ENCODE measurements at places on chromosomes 7 and 10.

DNA sequence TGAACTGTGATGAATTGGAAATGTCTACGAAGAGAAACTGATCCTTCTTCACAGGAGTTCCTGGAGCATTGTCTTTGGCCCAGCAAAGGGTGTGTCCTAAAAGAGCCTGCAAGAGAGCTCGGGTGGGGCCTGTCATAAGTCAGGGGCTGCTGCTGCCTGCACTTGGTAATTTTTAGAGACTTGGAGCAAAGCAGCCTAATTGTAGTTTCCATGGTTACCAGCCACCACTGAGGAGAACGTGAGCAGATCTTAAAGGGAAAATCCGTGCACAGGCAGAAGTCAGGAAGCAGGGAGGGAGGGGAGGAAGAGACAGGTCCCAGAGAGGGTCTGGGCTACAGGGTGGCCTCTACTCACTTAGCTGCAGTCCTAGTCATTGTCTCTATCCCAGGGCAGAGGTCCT is 463.6 kb downstream of the PLXNA4 start:
- DNase-seq: no peak

- DNase-seq: no peak
Observed at GRCh38 chr10:57891201-57892006, 376.3 kb downstream of the IPMK start.

DNA sequence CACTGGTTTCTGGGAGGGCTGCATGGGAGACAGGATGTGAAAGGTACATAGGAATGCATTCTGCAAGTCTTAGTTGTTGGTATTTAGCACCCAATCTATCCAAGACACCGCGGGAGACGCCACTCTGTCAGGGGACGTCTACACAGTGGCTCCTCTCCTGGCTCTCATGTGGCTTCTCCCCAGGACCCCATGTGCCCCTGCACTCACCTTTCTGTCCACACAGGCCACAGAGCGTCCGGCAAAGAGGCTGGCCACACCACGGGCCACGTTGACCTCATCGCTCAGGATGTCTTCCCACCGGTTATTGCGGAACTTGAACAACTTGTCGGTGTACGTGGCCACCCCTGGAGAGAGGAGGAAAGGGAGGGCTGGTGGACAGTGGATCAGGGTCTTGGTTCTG is 73.4 kb downstream of the GOLGA7B start:
- DNase-seq: no peak

DNA sequence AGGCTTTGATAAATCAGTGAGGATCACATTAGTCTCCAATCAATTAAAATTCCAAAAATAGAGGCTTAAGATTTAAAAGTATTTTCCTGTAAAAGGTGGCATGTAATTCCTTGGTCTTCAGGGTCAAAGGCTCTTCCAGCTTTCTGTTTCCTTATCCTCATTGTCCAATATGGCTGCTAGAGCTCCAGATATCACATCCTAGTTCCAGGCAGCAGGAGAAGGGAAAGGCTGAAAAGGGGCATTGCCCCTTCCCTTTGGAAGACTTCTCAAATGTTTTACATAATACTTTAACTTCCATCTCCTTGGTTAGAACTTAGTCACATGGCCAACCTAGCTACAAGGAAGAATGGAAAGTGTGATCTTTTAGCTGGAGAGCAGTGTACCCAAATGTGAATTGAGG is 39.2 kb upstream of the JAZF1 start:
- no peak for DNase-seq

DNA sequence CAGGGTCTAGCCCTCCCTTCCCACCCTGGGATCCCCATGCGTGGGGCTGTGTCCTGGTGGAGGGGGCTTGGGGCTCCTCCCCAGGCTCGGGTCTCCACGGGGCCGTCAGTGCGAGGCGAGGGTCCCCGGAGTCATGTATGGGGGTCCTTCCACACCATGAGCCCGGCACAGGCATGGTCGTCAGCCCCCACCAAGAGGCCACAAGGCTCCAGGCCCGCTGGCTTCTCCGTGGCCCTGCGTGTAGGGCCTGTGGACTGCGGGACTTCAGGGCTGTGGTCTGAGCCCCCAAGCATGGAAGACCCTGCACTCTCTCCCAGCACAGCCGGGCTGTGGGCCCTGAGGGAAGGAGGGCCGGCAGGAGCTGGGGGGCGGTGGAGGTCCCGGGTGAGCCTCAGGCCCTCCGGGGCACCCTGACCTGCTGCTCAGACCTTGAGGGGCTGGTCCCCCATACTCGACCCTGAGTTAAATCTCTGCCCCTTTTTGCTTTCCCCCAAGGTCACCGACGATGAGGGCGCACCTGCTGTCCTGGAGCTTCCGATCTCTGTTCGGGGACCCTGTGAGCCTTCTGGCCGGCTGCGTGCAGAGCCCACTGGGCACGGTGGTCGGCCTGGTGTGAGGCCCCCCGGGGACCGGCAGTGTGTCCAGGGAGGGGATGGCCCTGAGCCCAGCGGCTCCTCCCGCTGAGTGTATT is 19.7 kb downstream of the PWWP2B start:
- no peak for DNase-seq

- no peak for DNase-seq
Observed at GRCh38 chr10:78869508-78870454, 199.0 kb upstream of the ZMIZ1 start.

- DNase-seq: no peak
Observed at GRCh38 chr7:28806841-28807240, 151.3 kb downstream of the TRIL start.

GRCh38 chr10:43170491-43170890 is 32.2 kb downstream of the CSGALNACT2 start:
- DNase-seq: no peak

GRCh38 chr7:114539575-114539974 is 125.0 kb downstream of the FOXP2 start:
- DNase-seq: peak; percentile 19

GRCh38 chr10:88553116-88553752 is 29.9 kb downstream of the RNLS start:
- DNase-seq: peak; percentile 84

- DNase-seq: no peak
Observed at GRCh38 chr10:121179006-121179405, 327.8 kb downstream of the WDR11 start.

GRCh38 chr7:150801242-150801945 is 825 bp downstream of the TMEM176A start:
- no peak for DNase-seq

DNA sequence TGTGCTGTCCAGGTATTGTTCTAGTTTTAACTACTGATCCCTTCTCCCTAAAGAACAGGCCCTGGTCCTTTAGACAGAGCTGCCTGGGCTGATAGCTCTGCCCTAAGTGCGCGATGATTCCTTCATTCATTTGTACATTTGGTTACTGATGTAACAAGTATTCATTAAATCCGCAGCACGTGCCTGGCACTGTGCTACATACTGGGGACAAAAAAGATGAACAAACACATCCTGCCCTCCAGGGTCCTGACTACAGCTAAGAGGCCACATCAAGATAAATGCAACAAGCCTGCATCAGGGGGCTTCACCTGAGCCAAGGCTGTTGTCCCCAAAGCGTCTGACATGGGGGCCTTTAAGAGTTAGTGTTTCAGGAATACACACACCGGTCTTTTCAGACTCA is 99.0 kb upstream of the PODXL start:
- DNase-seq: no peak

DNA sequence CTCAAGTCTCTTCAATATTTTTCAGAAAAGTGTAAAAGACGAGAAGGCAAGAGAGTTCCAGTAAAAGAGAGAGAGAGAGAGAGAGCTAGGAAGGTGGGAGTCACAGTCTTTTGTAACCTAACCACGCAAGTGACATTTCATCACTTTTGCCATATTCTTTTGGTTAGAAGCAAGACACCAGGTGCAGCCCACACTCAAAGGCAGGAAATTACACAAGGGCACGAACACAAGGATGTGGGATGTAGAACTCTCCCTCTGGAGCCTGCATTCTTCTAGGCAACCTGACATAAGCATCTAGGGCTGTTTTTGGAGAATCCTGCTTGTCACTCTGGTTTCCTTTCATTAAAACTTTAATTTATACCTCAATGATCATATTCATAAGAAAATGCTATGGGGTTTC is 1213.1 kb downstream of the DNAJB9 start:
- peak; percentile 47 for DNase-seq

DNA sequence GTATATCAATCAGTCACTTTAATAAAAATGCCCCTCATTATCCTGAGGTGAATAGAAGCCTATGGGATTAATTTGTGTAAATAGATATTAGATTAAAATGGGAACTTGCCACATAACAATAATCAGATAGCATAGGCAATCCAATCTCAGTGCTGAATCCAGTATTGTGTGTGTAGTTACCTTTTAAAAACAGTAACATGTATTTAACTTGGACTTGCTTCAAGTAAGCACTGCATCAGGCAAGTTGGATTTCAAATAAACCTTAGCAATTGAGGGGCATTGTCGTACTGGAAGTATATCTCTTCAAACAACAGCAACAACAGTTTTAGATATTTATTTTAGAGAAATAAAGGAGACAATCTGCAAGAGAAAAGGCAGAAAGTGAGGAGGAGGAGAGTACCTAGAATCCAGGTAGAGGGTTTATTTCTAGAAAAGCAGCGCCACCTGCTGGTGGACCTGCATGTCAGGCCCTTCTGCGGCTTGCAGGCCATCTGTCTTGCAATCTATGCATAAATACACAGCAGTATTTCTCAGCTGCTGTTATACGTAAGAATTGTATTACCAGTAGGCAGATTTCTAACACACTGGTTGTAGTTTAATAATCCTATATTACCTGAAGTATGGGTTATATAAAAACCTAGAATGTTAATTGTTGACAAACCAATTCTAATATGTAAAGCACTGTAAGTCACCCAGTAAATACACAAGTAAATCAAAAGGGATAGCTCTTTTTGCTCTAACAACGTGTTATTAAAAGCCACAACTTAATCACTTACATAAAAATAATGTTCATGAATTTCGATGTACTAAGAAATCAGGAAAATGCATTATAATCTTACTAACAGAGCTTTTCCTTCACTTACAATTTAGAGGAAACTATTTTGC is 652.8 kb downstream of the KCNMA1 start:
- DNase-seq: peak; percentile 75

DNA sequence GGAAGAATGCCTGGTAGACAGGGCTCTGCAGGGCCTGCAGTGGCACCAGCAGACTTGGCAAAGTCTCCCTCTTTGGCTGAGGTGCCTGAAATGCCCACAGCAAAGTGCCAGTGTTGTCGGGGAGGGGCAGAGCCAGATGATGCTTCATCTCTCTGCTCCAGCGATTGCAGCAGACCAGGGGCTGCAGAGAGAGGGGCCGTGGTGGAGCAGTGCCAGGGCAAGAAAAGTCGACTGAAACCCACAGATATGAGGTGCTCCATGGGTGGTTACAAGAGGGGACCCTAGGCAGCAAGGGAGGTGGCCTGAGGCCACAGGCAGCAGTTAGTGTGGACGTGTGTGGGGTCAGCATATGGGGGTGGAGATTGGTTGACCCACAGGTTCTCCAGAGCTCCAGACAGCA is 123.5 kb upstream of the SHH start:
- no peak for DNase-seq

GRCh38 chr10:113199459-113199858 is 249.4 kb downstream of the TCF7L2 start:
- DNase-seq: no peak

GRCh38 chr10:131656009-131656408 is 244.8 kb upstream of the PPP2R2D start:
- no peak for DNase-seq

DNA sequence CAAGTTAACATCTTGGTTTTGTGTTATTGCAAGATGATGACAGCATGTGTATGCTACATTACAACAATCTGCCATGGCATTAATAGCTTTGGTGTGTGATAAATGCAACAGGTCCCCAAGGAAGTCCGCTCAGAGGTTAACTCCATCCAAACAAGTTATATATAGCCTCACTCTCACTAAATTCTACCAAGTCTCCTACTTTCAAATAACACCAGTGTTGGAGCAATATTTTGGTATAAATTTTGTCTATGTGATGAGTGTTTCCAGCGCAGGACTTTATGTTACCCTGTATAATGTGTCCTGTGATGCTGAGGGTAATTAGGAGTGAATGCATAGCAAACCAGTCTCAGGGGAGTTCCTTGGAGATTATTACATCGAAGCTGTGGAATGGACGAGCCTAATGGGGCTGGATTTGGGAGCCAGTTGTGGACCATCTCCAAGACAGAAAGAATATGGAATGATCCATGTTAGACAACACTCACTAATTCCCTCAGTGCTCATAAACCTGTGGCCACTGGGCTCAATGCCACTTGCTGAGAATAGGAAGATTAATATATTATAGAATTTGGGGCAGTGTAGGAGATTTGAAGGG is 127.6 kb upstream of the CXCL12 start:
- DNase-seq: no peak

- no peak for DNase-seq
Observed at GRCh38 chr7:8197994-8198698, 63.8 kb downstream of the ICA1 start.

GRCh38 chr7:98474558-98474957 is 73.7 kb upstream of the BAIAP2L1 start:
- DNase-seq: peak; percentile 21

GRCh38 chr7:97133159-97133558 is 15.7 kb downstream of the SDHAF3 start:
- no peak for DNase-seq

- DNase-seq: peak; percentile 24
Observed at GRCh38 chr7:120941064-120941463, 9.5 kb upstream of the ING3 start.

GRCh38 chr7:29957521-29958310 is 31.9 kb downstream of the SCRN1 start:
- DNase-seq: no peak

- peak; percentile 72 for DNase-seq
Observed at GRCh38 chr10:86899670-86900276, 57.6 kb downstream of the MMRN2 start.

- DNase-seq: peak; percentile 51
Observed at GRCh38 chr7:94266238-94266644, 128.5 kb upstream of the COL1A2 start.

DNA sequence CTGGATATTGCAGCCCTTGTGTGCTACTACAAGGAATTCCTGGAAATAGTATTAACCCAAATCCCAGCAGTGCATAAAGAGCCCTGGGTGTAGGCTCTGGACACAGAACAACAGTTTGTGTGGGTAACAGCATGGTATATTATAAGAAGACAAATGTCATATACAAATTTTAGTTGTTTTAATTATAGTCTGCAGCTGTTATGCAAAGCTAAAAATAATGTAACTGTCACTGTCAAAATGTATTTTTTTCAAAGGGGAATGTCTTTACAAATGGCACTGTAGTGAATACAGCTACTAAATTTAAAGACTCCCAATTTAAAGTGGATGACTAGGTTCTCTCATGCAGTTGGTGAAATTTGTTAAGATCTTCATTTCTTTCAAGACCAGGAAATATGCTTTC is 339.0 kb downstream of the GPR37 start:
- DNase-seq: no peak

DNA sequence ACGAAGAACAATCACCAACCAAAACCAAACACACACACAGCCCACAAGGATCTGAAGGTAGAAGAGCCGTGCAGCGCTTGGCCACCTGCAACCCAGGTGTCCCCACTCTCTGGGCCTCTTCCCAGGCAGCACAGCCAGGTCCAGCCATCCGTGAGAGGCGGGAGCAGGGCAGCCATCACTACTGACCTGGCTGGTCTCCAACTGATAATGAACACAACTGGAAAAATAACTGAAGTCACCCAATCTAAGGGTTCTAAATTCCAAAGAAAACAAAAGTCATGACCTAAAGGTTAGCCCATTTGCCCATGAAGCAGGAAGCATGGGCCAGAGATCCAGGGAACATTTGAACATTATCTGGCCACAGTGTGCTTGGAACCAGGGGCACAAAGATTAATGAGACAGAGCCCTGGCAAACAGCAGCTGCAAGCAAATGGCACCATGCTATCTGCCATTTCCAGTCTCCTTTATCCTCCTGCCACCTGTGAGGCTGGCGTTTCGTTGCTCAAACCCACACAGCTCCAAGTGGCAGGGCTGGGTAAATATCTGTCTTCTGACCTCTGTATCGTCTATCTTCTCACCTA is 207.9 kb downstream of the TNS3 start:
- no peak for DNase-seq

All from NB4 (cell line).